Activated T-cell treated with anti-CD3 and anti-CD28 coated beads, Interleukin-2, amount 50 U/mL, for 72 hours (primary cell): ENCODE measurements at places on chromosomes 11 and 22. TPM values are rescaled to one million over a fixed set of nuclear protein-coding genes. Genes with fewer than 3 reads are reported as not detected.
A peak's percentile ranks its signal among the peaks of the same experiment; 100 is the strongest.

DNA sequence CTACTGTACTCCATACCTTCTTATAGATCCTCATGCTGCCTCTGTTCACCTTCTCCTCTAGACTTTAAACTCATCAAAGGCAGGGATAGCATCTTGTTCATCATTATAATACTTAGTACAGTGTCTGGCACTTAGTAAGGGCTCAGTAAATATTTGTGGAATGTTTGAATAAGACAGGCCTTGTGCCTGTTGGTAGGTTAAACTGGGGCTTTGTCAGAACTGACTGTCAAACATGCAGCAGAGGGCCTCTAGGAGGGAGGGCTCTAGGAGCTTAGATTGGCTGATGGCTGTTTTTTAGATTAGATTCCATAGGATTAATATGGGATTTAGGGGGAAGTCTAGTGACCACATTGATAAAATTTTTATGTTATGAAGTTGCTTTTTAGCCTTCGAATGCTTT lies 70.8 kb downstream of the RNF169 start:
- no peak for DNase-seq

DNA sequence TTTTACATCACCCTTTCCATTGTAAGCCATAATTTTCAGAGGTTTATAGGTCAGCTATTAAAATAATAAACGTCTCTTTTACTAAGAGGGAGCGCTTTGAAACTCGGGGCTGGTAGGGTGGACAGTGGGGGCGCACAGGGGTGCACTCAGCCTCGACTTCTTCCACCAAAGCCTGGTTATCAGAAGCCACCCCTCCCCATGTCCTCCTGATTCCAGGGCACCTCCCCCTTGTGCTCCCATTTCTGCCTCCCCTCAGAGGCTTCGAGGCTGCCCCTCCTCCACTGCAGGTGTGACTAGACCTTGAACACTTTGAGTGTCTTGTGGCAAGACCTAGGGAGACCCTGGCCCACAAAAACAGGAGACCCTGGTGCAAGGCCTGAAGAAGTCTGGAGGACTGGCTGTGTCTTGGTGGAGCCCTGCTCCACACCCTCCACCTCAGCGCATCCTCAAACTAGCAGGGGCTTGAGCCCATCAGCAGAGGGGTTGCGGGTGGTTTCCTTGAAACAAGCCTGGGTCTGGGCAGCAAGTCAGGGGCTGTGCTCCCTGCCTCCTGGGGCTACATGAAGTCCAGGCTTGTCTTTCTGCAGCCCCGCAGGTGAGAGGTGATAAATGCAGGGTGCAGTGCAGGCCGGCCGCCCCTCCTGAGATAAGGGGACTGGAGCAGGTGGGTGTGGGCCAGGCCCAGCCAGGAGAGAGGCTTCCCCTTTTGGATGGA lies 3.0 kb downstream of the CDKN1C start:
- no peak for DNase-seq

DNA sequence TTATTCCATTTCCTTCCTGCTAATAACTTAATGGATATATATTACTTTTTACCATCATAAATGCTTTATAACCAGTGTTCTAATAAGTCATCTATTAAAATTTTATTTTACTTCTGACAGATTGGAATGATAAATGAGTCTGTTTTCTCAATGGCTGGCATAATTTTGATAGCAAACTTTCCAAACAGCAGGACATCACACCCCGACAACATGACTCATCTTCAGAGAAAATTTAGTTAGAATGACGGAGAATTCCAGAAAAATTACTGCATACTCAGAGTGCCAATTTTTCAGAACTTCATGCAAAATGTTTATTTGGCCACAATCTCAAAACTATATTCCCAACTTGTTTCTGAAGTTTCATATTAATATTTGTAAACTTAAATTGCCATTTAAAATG lies 174.4 kb downstream of the SWAP70 start:
- DNase-seq = no peak

GRCh38 chr11:95891423-95892170 lies 32.3 kb downstream of the MTMR2 start:
- DNase-seq = no peak

- DNase-seq = no peak
Observed at GRCh38 chr22:39449708-39450107, 7.1 kb upstream of the MGAT3 start.

GRCh38 chr11:10838083-10838482 lies 19.8 kb downstream of the ZBED5 start:
- no peak for DNase-seq

- DNase-seq = peak; percentile 45
Observed at GRCh38 chr11:61309739-61310138, 14.6 kb upstream of the VWCE start.

GRCh38 chr22:38069372-38070249 lies 12.4 kb downstream of the PICK1 start:
- no peak for DNase-seq

GRCh38 chr11:57303990-57304579 lies 20.7 kb downstream of the TNKS1BP1 start:
- no peak for DNase-seq

CHST1 gene
- 0.10 TPM for total RNA-seq

OR6T1 gene
- not detected for total RNA-seq

NPAS4 gene
- not detected for total RNA-seq

PKDREJ gene
- total RNA-seq = not detected
